Midbrain (tissue), 1 donor: ENCODE measurements at places on chromosomes 12 and 14.

- DNase-seq: no peak
These were observed 5.3 kb downstream of the LTBP2 start for GRCh38 chr14:74606727-74607126.

- no peak for DNase-seq
These were observed 65.1 kb upstream of the GPHB5 start for GRCh38 chr14:63383776-63384367.

DNA sequence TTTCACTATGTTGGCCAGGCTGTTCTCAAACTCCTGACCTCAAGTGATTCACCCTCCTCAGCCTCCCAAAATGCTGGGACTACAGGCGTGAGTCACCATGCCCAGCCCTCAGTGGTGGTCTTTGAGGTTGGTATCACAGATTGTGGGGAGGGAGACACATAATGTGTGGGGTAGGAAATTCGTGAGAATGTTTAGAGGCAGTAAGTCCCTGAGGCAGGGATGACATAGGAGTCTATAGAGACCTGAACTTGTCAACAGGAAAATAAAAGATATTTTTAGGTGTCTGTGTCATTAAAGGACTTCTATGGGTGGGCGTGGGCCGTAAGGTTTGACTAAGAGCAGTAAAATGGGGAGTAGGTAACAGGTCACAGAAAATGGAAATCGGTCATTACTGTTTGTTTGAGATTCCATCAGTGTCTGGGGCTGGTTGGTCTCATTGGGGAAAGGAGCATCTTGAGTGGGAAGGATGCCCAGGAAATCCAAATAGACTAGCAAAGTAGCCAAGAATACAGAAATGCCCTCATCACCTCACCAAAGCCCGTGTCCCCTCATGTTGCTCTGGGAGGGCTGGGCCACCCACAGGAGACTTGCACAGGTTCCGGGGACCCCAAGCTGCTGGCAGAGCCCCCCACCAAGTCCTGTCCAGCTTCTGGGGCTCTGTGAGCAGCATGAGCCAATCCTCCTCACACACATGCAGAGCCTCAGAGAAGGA lies 63.6 kb upstream of the BCL2L14 start:
- DNase-seq: no peak

- DNase-seq: no peak
These were observed 930.4 kb downstream of the NRXN3 start for GRCh38 chr14:79100578-79100977.

GRCh38 chr14:56416213-56416612 lies 163.4 kb upstream of the TMEM260 start:
- no peak for DNase-seq

DNA sequence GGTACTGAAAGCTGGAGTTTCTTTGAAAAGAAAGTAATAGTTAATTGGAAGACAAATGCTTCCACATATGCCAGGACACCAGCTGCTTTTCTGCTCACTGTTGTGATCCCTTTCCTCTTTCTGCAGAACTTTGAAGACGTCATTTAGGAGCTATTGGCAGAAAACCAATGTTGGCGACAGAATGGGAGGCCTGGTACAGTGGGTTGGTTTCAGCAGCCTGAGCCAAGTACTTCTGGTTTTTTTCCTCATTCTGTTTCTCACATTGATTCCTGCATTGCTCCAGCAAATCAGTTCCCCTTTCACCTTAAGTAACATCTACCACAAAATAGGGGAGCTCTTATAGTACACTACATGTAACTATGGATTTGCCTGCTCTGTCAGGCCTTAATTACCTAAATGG lies 96.9 kb downstream of the FIGNL2 start:
- peak; percentile 90 for DNase-seq
